Endothelial cell (in vitro differentiated cells): ENCODE measurements at places on chromosomes 4 and X. TPM values are rescaled to one million over a fixed set of nuclear protein-coding genes. Genes with fewer than 3 reads are reported as not detected.

GRCh38 chr4:71472946-71473345 lies 134.1 kb downstream of the SLC4A4 start:
- DNase-seq, result no peak

Gene CACNA1F
- total RNA-seq, result 0.59 TPM

GRCh38 chr4:150068300-150068960 lies 9.8 kb upstream of the DCLK2 start:
- no peak for DNase-seq

DNA sequence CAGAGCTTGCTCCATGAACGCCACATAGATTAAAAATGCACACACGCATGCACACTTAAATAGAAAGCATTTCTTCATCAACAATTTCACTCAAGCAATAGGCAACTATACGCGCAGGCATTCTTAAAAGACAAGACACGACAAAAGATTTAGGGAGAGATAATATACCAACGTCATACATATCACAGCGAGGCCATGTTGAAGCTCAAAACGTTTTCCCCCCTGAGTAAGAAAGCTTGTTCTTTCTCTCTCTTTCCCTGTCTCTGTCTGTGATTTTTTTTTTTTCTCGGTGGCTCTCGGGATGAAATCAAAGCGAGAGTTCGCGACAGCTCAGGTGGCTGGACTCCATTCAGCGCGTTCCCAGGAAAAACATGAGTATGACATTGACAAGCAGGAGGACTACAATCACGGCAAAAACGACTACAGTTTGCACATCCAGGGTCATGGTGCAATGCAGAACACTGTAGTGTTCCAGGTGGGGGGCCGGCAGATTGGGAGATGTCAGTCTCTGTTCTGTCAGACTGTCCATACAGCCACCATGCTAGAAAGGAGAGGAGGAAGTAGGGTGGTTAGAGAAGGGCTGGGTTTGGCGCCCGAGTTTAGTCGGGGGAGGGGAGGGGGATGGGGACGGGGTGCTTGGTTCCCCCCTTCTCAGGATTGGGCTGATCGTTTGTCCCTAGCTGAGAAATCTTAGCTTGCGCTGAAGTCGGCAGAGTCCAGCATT lies 30.7 kb downstream of the ARHGEF9 start:
- peak; percentile 3 for DNase-seq

DNA sequence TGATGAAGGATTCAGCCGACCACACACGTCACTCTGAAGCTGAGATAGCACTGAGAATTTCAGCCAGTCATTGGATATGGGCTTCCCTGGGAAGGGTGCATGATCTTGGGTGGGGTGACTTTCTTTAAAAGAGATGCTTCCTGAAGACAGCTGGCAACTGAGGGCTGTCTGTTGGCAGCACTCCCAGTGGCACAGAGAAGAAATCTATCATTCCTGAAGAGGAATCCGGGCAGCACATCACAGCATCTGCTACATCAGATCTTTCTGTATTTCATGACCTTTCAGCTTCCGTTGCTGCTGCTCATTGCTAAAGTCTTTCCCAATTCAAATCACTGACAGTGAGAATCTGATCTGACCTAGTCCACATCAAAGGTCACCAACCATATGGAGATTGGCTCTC lies 193.8 kb upstream of the RBPJ start:
- no peak for DNase-seq

- no peak for DNase-seq
Measured at GRCh38 chr4:23902222-23902804, 12.5 kb upstream of the PPARGC1A start.

- no peak for DNase-seq
Measured at GRCh38 chrX:134711135-134711921, 53.1 kb upstream of the PLAC1 start.

DNA sequence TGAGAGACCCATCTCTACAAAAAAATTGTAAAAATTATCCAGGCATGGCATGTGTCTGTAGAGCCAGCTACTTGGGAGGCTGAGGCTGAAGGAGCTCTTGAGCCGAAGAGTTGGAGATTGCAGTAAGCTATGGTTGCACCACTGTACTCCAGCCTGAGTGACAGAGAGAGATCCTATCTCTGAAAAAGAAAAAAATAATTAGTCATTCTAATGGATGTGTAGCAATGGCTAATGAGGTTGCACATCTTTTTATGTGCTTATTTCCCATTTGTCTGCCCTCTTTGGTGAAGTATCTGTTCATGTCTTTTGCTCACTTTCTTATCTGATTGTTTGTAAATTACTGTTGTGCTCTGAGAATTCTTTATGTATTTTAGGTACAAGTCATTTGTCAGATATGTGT lies 19.0 kb upstream of the MAML3 start:
- DNase-seq, result no peak

GRCh38 chr4:66687459-66687858 lies 857.8 kb downstream of the CENPC start:
- DNase-seq, result no peak

Gene NOX1
- not detected for total RNA-seq

Gene C4orf50
- total RNA-seq, result 0.05 TPM

Gene MYOZ2
- total RNA-seq, result not detected

- no peak for DNase-seq
Measured at GRCh38 chr4:146212781-146213180, 1.6 kb upstream of the REELD1 start.

GRCh38 chr4:53016099-53016820 lies 154.1 kb downstream of the RASL11B start:
- no peak for DNase-seq

DNA sequence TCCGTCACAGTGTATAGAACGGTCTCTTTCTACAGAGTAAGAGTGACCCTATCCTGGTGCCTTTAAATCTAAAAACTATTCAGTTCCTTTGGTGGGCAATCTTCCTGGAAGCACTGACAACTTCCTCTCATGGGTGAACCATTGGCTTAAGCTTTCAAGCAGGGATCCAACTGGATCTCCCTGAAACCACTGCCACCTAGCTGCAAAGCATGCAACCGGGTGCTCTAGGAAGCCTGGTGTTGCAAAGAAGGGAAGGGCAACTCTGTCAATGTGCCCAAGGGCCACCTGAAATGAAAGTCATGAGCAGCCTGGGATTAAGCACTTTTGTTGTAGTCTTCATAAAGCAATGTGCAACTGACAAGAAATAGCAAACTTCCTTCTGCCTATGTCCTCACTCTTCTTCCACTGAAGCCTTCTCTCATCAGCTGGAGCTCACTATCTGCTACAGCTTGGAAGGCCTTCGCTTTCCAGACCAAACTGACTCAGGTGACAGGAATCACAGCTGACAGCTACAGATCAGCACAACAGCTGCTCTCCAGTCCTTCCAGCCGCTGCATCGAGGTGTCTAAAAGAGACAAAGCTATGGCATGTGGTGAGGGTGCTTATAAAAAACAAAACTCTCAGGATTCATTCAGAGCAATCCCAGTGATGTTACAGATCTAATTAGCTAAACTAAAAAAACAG lies 46.1 kb downstream of the SETD7 start:
- peak; percentile 25 for DNase-seq

Gene WDR17
- total RNA-seq, result 0.64 TPM

GRCh38 chr4:110139815-110140214 lies 58.6 kb downstream of the ELOVL6 start:
- no peak for DNase-seq

Gene GYG2
- total RNA-seq, result 4.5 TPM

Gene GALNTL6
- 0.10 TPM for total RNA-seq

- no peak for DNase-seq
Measured at GRCh38 chrX:23765868-23766267, 17.1 kb upstream of the SAT1 start.

Gene BMX
- 0.74 TPM for total RNA-seq

DNA sequence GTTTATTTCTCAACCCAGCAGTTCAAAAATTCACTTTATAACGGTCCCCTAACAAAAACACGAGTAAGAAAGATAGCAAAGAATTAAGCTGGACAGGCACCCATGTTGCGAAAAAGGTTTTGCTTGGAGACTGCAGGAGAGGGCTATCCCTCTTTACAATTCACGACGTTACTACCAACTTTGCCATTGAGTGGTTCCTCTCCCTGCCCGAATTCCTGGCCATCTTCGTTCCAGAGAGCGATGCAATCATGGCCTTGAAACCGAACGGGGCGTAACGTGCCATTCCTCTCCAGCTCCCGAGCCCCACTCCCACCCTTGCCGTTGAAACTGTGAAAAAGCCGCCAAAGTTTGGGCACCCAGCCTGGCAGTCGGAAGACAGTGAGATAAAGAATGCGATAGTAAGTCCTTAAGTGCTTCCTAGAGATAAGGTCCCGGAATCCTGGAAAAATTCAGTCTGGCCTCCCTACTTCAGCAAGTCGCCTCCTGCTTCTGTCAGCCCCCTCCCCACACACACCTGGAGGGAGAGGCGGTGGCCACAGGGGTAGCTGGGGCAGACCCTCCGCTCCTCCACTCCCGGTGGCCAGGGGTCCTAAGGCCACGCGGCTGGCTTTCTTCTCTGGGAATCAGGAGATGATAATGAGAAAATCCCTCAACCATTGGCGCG lies 65.2 kb downstream of the FBXO8 start:
- DNase-seq, result no peak

DNA sequence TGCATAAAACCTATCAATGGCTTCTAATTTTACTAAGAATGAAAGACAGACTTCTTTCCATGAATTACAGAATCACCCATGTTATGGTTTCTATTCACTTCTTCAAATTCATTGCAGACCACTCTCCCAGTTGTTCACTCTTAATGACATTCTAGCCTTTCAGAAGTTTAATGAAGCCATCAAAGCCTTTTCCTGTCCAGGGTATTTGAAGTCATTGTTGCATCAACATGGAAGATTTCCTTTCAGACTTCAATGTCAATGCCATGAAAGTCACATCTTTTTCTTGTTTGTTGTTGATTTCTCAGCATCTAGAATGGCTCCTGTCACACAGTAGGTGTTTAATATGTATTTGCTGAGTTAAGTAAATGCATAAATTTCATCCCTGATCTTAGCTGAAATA lies 48.1 kb upstream of the ARSJ start:
- no peak for DNase-seq

GRCh38 chr4:2768921-2769336 lies 12.8 kb upstream of the TNIP2 start:
- no peak for DNase-seq
